Sciatic nerve (tissue), 2 donors: ENCODE measurements at places on chromosomes 11 and 22.

GRCh38 chr11:10752061-10752460, 1.0 kb downstream of the CTR9 start:
- DNase-seq, result no peak

GRCh38 chr22:40345271-40345670, 1.0 kb upstream of the ADSL start:
- DNase-seq, result peak; percentile 39

DNA sequence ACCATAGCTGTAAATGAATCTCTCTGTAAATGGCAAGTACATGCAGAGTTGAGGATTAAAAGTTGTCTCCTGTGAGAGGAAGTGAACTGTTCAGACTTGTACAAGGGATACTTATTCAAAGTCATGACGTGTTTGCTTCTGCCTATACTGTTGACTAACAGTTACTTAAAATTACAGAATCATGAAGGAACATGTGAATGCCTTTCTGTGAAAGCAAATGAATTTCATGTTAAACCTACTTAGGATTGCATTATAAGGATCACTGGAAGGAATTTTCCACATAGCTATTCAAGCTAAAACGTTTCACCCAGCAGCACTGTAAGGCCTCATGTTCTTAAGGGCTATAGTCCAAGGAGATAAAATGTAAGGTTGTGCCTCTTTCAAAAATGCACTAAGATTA, 93.4 kb upstream of the BIRC3 start:
- no peak for DNase-seq

DNA sequence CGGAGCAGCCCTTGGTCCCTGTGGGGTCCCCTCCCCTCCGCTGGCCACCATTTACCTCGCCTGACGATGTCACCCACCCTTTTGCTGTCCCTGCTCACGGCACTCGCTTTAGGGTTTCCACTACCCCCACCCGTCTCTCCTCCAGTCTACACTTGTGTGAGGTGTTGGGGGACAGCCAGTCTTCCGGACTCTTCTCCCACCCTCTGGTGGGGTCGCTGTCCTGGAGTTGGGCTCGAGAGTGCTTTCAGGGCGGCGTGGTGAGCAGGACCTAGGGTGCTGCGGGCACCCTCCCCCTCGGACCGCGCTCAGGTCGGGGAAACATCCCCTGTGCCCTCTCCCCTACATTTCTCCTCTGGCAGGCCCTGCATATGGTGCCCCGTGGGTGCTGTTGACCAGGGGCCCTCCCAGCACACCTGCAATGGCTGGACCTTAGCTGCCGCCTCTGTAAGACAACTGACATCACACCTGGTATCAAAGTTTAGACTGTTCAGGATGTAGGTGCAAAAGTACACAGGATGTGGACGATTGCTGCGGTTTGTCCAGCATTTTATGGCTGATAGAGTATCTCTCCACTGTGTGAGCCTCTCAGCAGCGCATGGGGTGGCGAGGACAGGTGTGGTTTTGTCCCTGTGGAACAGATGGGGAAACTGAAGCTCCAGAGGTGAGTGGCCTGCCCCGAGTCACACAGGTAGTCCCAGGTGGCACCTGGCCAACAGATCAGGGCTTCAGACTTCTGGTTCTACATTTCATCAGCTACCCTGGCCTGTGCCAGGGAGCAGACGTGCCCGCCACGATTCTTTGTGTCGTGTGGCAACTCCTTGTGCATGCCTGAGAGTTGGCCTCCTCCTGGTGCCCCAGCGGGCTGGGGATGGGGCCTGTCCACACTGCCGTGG, 1.2 kb downstream of the GRK2 start:
- peak; percentile 65 for DNase-seq

GRCh38 chr11:15141381-15141780, 26.7 kb downstream of the INSC start:
- no peak for DNase-seq

- no peak for DNase-seq
Measured at GRCh38 chr11:64501500-64502427, 89.3 kb upstream of the SLC22A12 start.

GRCh38 chr11:117923275-117923674, 5.9 kb downstream of the TMPRSS13 start:
- DNase-seq, result no peak

DNA sequence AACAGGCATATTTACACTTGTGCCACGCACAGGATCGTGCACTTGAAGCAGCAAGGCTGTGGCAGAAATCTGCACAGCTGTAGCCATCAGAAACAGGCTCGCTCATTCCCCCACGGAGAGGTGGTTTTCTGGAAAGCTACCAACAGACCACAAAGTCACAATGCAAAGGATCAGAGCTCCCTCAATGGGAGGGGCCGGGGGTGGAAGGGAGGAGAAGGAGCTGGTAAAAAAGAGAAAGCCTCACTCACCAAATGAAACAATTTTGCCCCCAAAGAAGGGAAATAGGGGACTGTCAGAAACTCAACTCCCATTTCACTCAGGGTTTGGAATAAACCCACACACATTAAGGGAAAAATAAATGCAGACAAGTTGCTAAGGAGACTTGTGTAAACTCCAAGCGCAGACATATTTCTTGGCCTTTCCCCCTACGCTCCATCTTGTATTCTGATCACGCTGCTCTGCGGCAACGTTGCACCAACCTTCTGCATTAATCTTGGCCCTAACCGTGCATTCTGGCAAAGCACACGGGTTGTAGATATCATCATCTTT, 43.2 kb upstream of the BLID start:
- DNase-seq, result peak; percentile 62

- no peak for DNase-seq
Measured at GRCh38 chr11:64303109-64304031, 2.0 kb upstream of the ESRRA start.

DNA sequence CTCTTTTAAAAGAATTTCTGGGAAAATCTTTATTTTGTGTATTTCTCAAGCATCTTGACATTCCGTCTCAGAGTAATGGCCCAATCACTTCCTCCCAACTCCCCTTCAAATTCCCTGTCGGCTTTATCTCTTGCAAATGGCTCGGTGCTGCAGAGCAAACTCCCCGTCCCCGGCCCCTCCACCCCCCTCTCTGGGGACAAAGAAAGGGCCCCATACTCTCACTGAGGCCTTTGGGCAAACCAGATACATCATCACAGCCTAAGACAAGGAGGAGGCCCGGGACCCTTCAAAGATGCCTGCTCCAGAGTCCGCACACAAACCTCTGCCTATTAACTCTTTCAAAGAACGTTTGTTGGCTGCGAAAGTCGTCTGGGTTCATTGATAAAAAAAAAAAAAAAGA, 3.9 kb upstream of the SMIM38 start:
- DNase-seq, result no peak

DNA sequence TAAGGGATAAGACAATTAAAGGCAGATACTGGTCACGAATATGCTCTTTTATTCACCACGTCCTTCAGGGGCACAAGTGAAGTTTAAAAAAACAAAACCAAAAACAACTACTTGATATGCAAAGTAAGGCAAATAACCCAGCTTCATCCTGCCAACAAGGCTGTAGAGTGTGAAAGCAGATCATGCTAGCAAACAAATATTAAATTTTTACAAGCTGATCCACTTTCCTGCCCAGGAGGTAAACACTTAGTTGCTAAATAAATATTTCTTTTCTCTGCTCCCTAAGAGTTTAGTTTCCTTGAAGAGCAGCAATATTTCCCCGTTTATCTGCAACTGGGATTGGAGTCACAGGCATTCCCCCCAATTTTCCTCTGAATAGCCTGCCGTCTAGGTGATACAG, 300.2 kb downstream of the LARGE1 start:
- no peak for DNase-seq

DNA sequence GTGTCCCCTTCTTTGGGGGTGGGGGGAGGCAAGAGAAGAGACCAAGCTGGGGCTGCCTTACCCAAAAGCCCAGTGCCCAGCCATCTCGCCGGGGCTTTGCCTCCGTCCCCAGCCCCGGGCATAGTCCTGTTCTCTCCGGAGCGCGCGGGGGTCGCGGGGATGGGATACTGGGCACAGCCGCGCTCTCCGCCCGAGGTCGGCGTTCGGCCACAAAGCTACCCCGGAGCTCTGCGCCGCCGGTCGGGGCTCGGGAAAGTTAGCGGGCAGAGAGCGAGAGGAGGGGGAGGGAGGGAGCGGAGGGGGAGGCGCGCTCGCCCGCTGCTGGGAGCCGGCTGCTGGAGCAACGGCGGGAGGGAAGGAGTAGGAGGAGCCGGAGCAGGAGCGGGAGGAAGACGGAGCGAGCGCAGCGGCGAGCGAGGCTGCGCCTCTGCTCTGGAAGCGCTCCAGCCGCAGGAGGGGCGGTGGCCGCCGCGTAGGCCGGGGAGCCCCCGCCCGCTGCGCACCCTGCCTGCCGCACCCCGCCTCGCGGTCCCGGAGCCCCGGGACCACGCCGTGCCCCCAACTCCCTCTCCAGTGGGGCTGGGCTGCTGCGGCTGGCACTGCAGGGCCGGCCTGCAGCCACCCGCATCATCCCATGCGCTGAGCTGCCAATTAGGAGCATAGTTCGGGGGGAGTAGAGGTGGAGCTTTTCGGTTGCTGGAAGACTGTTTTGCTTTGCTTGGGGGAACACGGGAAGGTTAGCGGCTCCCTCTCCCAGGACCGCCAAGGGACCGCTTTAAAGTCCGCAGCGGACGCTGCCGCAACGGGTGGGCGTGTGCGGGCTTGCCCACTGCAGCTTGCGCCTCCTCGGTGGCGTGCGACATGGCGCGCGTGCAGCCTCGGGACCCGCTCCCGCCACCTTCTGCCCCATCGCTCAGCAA, at the start of gene SCN4B:
TSS of gene SCN4B (minus strand) at position 272 of the 920 bp plus-strand sequence. CDS start at position 122, 150 bp downstream.
- DNase-seq, result peak; percentile 75

- no peak for DNase-seq
Measured at GRCh38 chr11:71156301-71156700, 96.1 kb downstream of the SHANK2 start.

GRCh38 chr11:72091292-72091691, 10.6 kb downstream of the LRRC51 start:
- peak; percentile 83 for DNase-seq

GRCh38 chr11:60363542-60364470, 14.5 kb upstream of the MS4A7 start:
- DNase-seq, result peak; percentile 71

- no peak for DNase-seq
Measured at GRCh38 chr11:131412061-131412460, 41.6 kb downstream of the NTM start.

DNA sequence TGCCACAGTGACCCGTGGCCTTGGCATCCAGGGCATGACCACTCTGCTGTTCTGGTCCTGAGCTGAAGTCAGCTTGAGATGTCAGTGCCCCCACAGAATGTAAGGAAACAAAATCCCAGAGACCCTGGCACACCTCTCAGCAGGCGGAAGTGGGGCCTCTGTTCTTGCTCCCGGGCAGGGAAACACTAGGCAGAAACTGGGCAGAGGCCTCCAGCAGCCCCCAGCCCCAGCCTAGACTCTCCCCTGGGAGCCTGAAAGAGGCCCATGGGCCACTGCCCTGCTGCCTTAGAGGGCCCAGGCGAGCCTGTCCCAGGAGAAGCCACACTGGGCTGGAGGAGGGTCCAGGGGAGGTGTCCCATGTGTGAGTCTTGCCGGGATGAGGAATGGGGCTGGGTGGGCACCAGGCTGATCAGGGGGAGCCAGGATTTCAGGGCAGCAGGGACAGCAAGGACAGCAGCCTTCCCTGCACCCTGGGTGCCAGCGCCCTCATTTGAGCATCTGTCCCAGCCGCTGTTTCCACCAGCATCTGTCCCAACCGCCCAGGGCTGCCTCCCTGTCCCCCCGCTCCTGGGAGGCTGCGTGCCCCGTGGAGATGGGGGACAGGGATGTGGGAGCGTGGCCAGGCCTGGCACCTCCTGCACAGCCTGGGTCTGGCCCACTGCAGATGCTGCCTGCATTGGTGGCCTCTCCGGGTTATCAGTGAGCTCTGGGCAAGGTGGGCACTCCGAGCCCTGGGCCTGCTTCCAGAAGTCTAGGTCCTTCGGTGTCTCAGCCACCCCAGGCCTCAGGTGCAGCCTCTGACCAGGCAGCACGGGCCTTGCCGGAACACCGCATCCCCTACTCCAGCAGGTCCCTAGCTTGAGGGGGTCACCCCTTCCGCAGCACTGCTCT, 1072.4 kb downstream of the BRD1 start:
- DNase-seq, result peak; percentile 32

DNA sequence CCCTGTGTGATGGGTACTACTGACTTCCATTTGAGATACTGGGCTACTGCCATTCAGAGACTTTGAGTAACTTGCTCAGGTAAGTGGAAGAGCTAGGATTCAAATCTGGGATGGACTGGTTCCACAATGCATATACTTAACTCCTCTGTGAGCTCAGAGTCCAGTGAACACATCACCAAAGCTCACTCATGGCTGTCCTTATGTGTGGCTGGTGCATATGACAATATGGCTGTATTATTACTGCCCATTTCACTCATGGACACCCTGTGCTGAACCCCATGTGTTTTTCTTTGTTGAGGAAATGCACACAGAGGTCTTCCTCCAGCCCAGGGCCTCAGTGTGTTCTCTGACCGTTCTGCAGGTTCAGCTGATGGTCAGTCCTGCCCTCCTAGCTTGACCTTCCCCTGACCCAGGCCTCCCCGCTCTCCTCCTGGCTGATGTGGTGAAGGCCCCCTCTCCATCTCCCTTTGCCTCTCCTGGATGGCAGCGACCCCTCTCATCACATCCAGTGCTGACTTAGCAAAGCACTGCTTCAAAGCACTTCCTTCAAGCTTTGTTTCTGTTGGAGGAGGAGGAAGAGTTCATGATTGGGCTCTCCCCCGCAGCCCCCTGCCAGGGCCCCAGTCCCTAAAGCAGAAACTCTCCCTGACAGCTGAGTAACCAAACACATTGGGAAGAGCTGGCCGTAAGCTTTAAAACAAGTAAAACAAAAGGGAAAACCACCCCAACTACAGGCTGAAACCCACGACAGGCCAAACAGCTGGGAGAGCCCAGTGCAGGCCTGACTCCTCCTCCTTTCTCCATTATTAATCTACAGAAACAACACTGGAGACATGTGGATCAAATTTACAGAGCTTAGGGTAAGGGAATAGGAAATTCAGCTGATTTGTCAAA, 101.2 kb downstream of the NAT10 start:
- no peak for DNase-seq

DNA sequence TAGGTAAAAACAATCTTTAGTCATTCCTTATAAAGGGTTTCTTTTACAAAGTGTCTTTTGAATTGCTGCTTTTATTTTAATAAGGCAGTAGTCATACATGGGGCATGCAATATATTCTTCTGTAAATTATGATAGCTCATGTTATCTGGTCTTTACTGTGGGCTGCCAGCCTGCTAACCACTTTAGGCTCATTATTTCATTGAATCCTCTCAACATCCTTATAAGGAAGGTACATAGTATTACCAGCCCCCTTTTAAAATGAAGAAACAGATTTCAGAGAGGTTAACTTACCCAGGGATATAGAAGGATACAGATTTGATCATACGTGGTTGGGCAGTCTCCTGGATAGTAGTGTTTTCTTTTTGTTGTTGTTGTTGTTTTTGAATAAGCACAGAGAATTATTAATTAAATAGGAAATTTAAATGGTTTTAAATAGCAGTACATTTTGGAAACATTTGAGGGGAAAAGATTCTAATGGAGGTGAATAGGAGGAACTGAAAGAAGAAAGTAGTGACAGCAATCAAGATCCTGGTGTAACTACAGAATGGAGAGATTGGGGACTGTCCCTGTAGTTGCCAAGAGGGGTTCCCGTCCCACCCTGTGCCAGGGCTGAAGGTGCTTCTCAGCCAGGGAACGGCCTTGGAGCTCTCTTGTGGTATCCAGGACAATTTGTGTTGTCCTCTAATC, 21.0 kb downstream of the SPECC1L start:
- DNase-seq, result no peak
